ENCODE measurements at places on chromosomes 5 and 9. TPM values are rescaled to one million over a fixed set of nuclear protein-coding genes. Genes with fewer than 3 reads are reported as not detected.

TLE1 gene
- total RNA-seq, result 0.41 TPM

ZNF454 gene
- total RNA-seq, result not detected

IL33 gene
- not detected for total RNA-seq

PCDHA13 gene
- not detected for total RNA-seq

IRGM gene
- total RNA-seq, result 3.8 TPM

MORN5 gene
- total RNA-seq, result not detected

SOHLH1 gene
- total RNA-seq, result not detected

MARVELD2 gene
- 0.18 TPM for total RNA-seq

ROPN1L gene
- total RNA-seq, result 2.4 TPM

PCDHA10 gene
- not detected for total RNA-seq

TRMO gene
- total RNA-seq, result 14.9 TPM

GRCh38 chr9:136742591-136743391, at the start of gene LCN10:
TSS of gene LCN10 (minus strand) at chr9:136742940. CDS start at chr9:136742903, 37 bp downstream.
- no peak within 1 kb of the TSS for H3K27ac ChIP-seq
- peaks cover 6% of the 10 kb centered on the region for H3K4me1 ChIP-seq
- H3K36me3 ChIP-seq, result no peaks in the 10 kb centered on the region
- H3K27me3 ChIP-seq, result peaks cover 15% of the 10 kb centered on the region
- DNase-seq, result no peak

DNA sequence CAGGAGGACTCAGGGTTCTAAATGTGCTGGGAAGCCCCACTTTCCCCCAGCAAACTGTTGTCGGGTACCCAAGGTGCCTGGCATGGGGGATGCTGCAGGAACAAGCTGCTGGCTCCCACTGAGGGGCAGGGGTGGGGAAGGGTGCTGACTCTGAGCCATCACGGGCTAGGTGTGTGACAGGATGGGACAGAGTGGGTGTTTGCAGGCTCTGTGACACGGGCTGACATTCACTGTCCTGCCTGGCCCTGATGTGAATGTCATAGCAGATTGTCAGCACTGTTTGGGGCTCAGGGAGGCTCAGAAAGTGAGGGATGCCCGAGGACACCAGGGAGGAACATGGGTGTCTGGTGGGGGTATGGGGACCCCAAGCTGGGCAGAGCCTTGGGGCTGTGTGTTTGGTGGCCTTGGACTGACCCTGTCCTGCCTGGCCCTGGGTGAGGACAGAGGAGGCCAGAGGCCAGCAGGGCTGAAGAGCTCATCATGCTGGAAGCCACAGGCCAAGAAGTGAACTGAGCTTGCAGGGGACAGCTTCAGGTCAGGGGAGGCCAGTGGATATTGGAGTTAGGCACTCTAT, 20.6 kb downstream of the WNK2 start:
- H3K36me3 ChIP-seq, result no peaks in the 10 kb centered on the region
- H3K27ac ChIP-seq, result no peak overlapping the region
- H3K4me3 ChIP-seq, result no peak overlapping the region
- DNase-seq, result no peak

DNA sequence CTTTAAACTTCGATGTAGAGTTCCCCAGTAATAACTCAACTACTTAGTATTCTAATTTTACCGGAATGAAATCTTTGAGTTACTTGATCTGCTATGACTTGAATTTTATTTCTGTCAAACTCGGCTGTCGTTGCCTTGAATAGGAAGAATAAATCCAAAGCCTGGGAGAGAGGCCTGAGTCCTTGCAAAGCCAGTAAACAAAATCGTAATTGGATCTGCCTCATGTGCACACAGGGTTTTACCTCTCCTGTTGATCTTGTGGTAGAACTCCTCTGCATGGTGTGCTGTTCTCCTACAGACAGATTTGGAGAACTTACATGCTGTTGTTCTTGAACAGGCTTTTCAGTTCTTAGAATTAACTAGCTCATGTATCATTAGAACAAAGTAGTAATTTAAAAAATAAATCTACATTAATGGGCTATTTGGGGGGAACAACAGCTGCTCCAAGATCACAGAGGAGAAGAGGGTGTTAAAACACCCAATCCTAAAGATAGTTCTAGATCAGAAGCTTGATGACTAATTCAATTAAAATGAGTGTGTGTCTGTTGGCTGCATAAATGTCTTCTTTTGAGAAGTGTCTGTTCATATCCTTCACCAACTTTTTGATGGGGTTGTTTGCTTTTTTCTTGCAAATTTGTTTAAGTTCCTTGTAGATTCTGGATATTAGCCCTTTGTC, 28.9 kb downstream of the HSPB3 start:
- peaks cover 20% of the 10 kb centered on the region for H3K27me3 ChIP-seq
- no peak overlapping the region for H3K4me3 ChIP-seq
- H3K27ac ChIP-seq, result no peak overlapping the region
- no peak for DNase-seq
- no peaks in the 10 kb centered on the region for H3K36me3 ChIP-seq

DNA sequence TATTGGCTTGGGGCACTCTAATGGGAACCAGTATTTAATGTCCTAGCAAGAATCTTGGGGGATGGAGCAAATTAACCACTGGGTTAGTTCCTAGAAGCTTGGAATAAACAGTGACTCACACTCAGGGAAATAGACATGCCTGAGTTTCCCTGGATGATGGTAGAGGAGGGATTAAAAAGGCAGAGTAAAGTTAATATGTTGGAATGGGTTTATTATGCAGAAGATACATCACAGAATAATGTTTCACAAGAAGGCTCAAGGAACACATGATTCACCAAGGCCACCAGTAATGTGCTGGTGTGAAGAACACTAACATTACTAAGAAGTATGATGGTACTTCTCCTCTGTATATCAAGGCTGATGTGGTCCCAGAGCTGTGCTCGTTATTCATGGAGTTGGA, 752.9 kb upstream of the SEMA6A start:
- no peaks in the 10 kb centered on the region for H3K27me3 ChIP-seq
- no peak overlapping the region for H3K4me3 ChIP-seq
- no peak for DNase-seq

- no peak overlapping the region for H3K27ac ChIP-seq
- no peaks in the 10 kb centered on the region for H3K36me3 ChIP-seq
- no peak overlapping the region for H3K4me3 ChIP-seq
- H3K27me3 ChIP-seq, result peaks cover 10% of the 10 kb centered on the region
Observed at GRCh38 chr5:52544738-52545137, 243.0 kb upstream of the ITGA1 start.

DNA sequence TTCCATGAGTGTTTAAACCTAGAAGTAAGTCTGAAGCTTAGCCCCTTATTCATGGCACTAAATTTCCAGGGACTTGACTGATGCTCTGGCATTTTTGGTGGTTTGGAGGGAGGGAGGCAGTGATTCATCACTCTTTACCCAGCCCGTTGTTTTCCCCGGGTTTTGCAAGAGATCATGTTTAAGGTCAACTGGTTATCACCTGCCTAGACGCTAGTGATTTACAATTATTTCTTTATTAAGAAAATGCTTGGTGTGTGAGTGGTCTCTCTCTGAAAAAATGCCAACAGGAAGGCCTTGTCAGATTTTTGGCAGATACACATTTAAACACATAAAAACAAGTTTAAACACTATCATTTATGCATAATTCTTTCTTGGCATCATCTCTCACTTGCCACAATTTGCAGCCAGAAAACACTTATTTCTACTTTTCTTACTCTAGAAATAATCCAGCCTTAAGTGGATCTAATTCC, 737.9 kb upstream of the ZNF608 start:
- no peaks in the 10 kb centered on the region for H3K36me3 ChIP-seq
- DNase-seq, result no peak
- no peak overlapping the region for H3K27ac ChIP-seq
- H3K4me1 ChIP-seq, result no peaks in the 10 kb centered on the region

DNA sequence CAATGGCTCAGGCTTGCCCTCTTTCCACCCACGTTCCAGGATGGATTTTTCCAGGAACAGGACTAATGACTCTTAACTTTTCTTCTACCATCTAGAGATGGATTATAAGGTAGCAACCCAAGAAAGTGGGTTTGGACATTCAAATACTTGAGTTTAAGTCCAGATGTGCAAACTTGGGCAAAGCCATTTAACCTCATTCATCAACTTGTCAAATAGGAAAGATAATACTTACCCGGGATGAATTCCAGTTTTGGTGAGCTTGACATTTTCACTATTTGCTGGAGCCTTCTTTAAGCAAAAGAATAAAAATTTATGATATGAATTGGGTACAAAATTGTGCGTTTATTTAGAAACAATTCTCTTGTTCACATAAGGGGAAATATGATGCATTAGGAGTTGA, 44.3 kb upstream of the ZBED3 start:
- no peak overlapping the region for H3K27ac ChIP-seq
- DNase-seq, result no peak
- peaks cover 12% of the 10 kb centered on the region for H3K27me3 ChIP-seq
- no peaks in the 10 kb centered on the region for H3K4me1 ChIP-seq
- H3K4me3 ChIP-seq, result no peak overlapping the region

- no peak overlapping the region for H3K27ac ChIP-seq
- peaks cover 13% of the 10 kb centered on the region for H3K4me1 ChIP-seq
- no peaks in the 10 kb centered on the region for H3K36me3 ChIP-seq
- H3K27me3 ChIP-seq, result no peaks in the 10 kb centered on the region
- H3K4me3 ChIP-seq, result no peak overlapping the region
- no peak for DNase-seq
Observed at GRCh38 chr9:134130503-134131375, 5.1 kb upstream of the WDR5 start.

GRCh38 chr5:54108136-54108535, 202.2 kb downstream of the ARL15 start:
- no peak overlapping the region for H3K4me3 ChIP-seq
- no peaks in the 10 kb centered on the region for H3K27me3 ChIP-seq
- H3K4me1 ChIP-seq, result no peaks in the 10 kb centered on the region
- H3K36me3 ChIP-seq, result no peaks in the 10 kb centered on the region
- no peak overlapping the region for H3K27ac ChIP-seq

GRCh38 chr9:109716631-109717030, 63.4 kb upstream of the PALM2AKAP2 start:
- H3K4me3 ChIP-seq, result no peak overlapping the region
- H3K27me3 ChIP-seq, result no peaks in the 10 kb centered on the region
- no peaks in the 10 kb centered on the region for H3K36me3 ChIP-seq

DNA sequence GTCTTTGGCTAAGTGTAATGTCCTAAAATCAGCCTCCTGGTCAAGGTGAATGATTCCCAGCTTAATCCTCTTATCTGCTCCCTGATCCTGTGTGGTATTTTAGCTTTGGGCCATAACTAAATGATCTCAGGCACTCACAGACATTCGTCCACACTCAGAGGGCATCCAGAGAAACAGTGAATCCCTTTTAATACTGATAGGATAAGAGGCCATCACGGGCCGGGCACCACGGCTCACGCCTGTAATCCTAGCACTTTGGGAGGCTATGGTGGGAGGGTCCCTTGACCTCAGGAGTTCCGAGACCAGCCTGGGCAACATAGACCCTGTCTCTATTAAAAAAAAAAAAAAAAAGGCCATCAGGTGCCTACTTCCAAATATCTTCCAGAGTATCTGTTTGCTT, 6.3 kb downstream of the PDCL start:
- H3K27ac ChIP-seq, result no peak overlapping the region
- H3K27me3 ChIP-seq, result no peaks in the 10 kb centered on the region
- DNase-seq, result no peak

DNA sequence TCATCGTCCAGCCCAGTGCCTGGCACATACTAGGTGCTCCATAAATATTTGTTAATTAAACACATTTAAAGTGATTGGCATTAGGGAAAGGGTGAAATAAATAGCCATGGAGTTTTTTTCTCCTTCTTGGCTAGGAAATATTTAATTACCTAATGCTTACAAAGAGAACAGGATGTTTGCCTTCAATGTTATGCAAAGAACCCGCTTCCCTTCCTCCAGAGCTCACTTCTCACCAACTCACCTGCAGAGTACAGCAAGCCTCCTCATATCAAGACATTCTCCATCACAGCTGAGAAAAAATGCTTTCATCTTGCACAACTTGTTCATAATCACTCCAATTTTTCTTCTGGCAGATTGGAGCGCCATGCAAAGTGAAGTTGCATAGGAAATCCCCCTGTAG, 161.7 kb upstream of the STK32A start:
- no peak for DNase-seq
- no peak overlapping the region for H3K27ac ChIP-seq
- no peaks in the 10 kb centered on the region for H3K36me3 ChIP-seq
- peaks cover 7% of the 10 kb centered on the region for H3K27me3 ChIP-seq
- no peaks in the 10 kb centered on the region for H3K4me1 ChIP-seq

GRCh38 chr9:72356041-72356582, 8.9 kb downstream of the ZFAND5 start:
- no peak for DNase-seq
- no peak overlapping the region for H3K4me3 ChIP-seq
- H3K27ac ChIP-seq, result no peak overlapping the region
- H3K4me1 ChIP-seq, result peaks cover 40% of the 10 kb centered on the region
- H3K36me3 ChIP-seq, result peaks cover 69% of the 10 kb centered on the region
- no peaks in the 10 kb centered on the region for H3K27me3 ChIP-seq

GRCh38 chr5:107119656-107120055, 551.1 kb downstream of the EFNA5 start:
- H3K27me3 ChIP-seq, result no peaks in the 10 kb centered on the region
- H3K4me3 ChIP-seq, result no peak overlapping the region
- no peaks in the 10 kb centered on the region for H3K36me3 ChIP-seq
- no peak for DNase-seq
- no peak overlapping the region for H3K27ac ChIP-seq
- no peaks in the 10 kb centered on the region for H3K4me1 ChIP-seq

GRCh38 chr9:129458663-129459546, 162.0 kb downstream of the C9orf50 start:
- peak overlapping the region; percentile 86 for H3K27ac ChIP-seq
- H3K27me3 ChIP-seq, result no peaks in the 10 kb centered on the region
- DNase-seq, result peak; percentile 50
- H3K4me1 ChIP-seq, result peaks cover 37% of the 10 kb centered on the region
- H3K4me3 ChIP-seq, result peak overlapping the region; percentile 52

- no peaks in the 10 kb centered on the region for H3K27me3 ChIP-seq
- no peak for DNase-seq
- peaks cover 16% of the 10 kb centered on the region for H3K4me1 ChIP-seq
- H3K36me3 ChIP-seq, result peaks cover 8% of the 10 kb centered on the region
- H3K27ac ChIP-seq, result no peak overlapping the region
- no peak overlapping the region for H3K4me3 ChIP-seq
Observed at GRCh38 chr5:78795757-78796156, 147.2 kb upstream of the LHFPL2 start.

DNA sequence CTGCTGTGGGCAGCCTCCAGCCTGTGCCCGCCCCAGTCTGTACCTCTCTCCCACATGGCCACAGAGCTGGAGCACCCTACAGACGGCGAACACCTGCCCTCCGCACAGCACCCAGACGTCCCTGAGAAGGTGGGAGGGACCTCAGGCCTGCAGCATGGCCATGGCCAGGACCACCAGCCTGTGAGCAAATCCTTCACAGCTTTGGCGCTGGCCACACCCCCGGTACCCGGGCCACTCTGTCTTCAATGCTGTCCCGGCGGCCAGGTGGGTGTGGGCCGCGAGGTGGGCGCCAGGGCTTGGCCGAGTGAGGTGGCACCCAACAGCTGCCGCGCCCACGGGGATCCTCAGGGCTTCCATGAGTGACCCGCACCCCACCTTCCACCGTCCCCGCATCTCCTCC, 18.7 kb downstream of the NOTCH1 start:
- H3K36me3 ChIP-seq, result no peaks in the 10 kb centered on the region
- H3K4me1 ChIP-seq, result peaks cover 9% of the 10 kb centered on the region
- DNase-seq, result no peak
- no peaks in the 10 kb centered on the region for H3K27me3 ChIP-seq

- H3K4me3 ChIP-seq, result peak overlapping the region; percentile 76
- peaks cover 6% of the 10 kb centered on the region for H3K27me3 ChIP-seq
- DNase-seq, result no peak
- H3K36me3 ChIP-seq, result no peaks in the 10 kb centered on the region
- peaks cover 6% of the 10 kb centered on the region for H3K4me1 ChIP-seq
- no peak overlapping the region for H3K27ac ChIP-seq
Observed at GRCh38 chr5:149732324-149733128, 2.4 kb downstream of the PPARGC1B start.

- H3K27me3 ChIP-seq, result no peaks in the 10 kb centered on the region
- no peaks in the 10 kb centered on the region for H3K4me1 ChIP-seq
- no peak overlapping the region for H3K4me3 ChIP-seq
- H3K36me3 ChIP-seq, result no peaks in the 10 kb centered on the region
Observed at GRCh38 chr5:33315189-33315588, 125.6 kb upstream of the TARS1 start.
